Activated CD8-positive, alpha-beta memory T cell treated with anti-CD3 and anti-CD28 coated beads for 24 hours (primary cell): ENCODE measurements at places on chromosomes 3 and 15.
A peak's percentile ranks its signal among the peaks of the same experiment; 100 is the strongest.

GRCh38 chr15:78050826-78051225, 26.7 kb downstream of the TBC1D2B start:
- no peak for DNase-seq

GRCh38 chr3:172634948-172635347, 75.9 kb downstream of the NCEH1 start:
- no peak for DNase-seq

DNA sequence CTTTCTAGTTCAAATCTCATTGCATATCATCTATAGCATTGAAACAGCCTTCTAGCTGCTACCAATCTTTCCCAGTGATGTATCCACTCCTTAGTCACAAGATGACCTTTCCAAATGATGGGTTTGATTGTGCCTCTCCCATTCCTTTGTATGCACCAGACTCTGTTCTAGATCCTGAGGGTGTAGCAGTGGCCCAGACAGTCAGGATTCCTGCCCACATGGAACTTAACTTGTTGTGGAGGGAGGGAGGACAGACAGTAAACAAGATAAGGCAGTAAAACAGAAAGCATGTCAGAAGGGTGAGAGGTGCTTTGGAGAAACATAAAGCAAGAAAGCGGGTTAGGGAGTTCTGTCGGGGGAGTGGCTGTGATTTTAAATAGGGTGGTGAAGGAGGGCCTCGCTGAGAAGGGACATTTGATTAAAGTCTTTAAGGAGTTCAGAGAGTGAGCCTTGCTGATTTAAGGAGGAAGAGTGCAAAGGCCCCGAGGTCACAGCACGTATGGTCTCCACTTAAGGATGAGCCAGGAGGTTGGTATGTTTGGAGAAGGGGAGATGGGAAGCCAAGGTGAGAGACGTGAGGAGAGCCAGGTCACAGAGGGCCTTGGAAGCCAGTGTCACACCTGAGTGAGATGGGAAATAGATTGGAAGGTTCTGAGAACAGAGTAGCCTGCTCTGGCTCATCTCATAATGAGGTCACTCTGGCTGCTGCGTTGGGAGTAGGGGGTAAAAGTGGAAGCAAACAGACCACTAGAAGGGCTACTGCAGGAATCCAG, 38.3 kb downstream of the FAM43A start:
- no peak for DNase-seq

GRCh38 chr15:99404454-99404853, 153.2 kb downstream of the LRRC28 start:
- DNase-seq = no peak

- no peak for DNase-seq
Observed at GRCh38 chr15:71245588-71245987, 130.3 kb downstream of the THSD4 start.

DNA sequence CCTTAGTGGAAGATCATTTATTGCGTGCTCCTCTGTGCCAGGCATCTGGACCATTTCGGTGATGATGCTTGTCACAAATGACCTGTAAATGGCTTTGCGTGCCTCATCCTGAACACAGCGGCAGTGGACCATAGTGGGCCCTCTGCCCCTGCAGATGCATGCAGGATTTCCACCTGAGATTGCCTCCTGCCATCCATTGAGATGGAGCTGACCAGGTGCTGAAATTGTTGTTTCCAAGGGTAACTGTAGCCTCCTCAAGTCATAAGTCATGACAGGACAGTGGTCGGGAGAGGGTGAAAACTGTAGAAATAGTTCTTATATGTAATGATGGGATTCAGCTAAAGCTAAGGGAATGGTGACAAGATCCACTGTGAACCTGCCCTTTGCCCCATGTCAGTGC, 35.5 kb downstream of the CLSTN2 start:
- DNase-seq = no peak

- no peak for DNase-seq
Observed at GRCh38 chr3:50204804-50205412, at the start of gene SLC38A3. Gene SLC38A3, plus strand, starts transcription at chr3:50205271. Its CDS starts 8,929 bp downstream, at chr3:50214200.

DNA sequence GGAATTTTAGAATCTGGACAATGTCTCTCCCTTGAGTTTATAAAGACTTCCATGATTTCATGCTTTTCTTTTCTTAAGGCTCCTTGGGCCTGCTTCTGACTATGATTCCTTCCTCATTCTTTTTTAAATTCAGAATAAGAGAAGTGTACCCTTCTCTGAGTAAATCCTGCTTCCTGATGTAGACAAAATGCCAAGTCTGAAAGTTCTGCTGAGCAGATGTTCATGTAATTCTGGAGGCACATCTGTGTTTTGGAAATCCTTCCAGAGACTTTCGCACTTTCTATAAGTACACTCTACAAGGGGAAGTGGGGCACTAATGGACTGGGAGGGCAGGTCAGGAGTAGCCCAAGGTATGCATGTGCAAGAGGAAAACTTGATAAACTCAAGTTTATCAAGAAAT, 24.8 kb downstream of the TPM1 start:
- DNase-seq = no peak

- DNase-seq = peak; percentile 63
Observed at GRCh38 chr3:71723452-71724170, 1.6 kb downstream of the EIF4E3 start.

GRCh38 chr15:42604894-42605744, 29.7 kb downstream of the STARD9 start:
- no peak for DNase-seq

- DNase-seq = no peak
Observed at GRCh38 chr3:85255949-85256348, 297.2 kb downstream of the CADM2 start.

GRCh38 chr3:153577059-153577736, 415.2 kb downstream of the RAP2B start:
- DNase-seq = no peak
